ENCODE measurements at places on chromosomes 4 and X.

- peak; percentile 57 for DNase-seq
Measured at GRCh38 chrX:39736216-39737211, 361.2 kb downstream of the BCOR start.

GRCh38 chr4:133594390-133595207 is 445.5 kb downstream of the PCDH10 start:
- no peak for DNase-seq

GRCh38 chrX:55996649-55997048 is 235.5 kb upstream of the KLF8 start:
- no peak for DNase-seq

DNA sequence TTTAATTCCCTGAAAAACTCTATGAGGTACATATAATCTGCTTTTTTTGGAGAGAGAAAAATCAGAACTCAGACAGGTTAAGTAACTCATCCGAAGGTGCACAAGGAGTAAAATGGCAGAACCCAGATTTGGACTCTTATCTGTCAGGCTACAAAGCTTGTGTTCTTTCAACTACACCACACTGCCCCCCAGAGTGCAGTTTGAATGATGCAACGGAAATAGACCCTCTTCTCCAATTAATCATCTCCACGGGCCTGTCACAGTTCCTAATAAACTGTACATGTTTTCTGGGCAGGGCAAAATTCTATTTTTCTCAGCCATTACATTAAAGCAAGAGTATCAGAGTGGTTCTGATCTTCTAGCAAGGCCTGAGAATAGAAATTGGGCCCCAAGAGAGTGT is 35.3 kb upstream of the DCX start:
- DNase-seq: no peak

DNA sequence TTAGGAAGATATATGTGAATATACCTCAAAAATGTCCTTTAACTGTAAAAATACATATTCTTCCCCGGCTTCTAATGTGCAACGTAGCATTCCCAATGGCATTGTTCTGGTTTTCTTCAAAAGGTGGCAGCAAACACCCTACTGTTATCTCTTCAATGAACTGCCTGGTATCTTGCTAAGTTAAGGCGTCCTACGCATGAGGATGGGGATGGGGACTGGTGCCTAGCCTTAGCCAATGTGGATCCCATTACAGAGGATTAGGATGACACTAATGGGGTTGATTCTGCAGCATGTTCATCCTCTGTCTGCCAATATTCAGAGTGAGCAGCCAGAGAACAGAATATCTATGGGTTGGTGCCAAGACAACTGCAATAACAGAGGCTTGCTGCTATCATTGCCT is 334.9 kb upstream of the ADGRL3 start:
- DNase-seq: no peak

DNA sequence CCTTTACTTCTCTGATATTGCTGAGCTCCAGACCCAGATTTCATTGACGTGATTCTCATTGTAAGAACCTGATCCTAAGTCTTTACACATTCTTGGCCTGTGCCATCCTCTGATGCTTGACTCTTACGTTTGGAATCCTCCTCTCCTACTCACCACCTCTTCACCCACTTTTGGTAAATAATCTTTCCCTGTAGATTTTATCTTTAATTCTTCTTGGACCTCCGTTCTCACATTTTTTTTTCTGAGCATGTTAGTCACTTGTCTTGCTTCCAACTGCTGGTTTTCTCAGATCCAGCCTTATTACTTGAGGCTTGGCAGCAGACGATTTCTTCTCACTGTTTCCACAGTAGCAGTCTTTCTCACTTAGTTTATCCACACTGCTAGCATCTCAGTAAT is 12.4 kb upstream of the SH3RF1 start:
- DNase-seq: peak; percentile 90

DNA sequence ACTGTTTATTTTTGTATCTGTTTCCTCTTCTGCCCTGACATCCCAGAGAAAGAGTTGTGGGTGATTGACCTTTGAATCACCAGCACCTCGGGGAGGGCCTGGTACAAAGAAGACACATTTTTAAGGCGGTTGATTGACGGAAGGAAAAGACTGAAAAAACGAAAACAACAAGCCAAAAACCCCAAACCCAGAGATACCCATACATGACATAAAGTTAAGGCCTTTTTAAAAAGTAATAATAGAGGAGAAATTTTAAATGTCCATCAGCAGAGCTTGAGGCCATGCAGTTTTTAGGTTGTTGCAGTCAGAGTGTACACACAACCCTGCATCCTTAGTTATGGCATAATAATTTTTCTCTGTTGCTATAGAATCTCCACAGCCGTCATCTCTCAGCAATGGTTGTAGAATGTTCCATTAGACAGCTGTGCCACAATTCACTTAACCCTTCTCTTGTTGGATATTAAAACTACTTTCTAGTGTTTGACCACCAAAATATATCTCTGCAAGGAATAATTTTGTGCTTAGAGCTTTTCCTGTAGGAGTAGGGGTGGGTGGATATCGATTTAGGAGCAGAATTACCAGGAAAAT is 110.2 kb downstream of the GNL3L start:
- no peak for DNase-seq

GRCh38 chr4:179768996-179769395 is 2326.8 kb upstream of the AGA start:
- DNase-seq: no peak

DNA sequence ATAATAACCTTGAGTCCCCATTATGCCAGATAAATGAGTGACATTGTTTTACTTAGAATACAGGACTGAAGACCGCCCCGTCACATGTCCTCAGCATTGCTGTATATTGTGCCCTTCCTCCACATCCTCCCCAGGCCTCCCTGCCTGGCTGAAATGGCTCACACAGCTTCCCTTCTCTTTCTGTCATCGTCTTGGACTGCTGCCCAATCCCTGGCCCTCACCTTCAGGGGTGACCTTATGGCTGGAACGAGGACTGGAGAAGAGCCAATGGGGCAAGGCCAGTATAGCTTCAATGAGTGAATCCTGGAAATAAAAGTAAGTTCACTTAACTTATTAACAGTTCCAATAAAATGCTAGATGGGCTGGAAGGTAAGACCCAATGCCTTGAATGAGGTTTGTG is 2.7 kb downstream of the KCNE5 start:
- DNase-seq: no peak

- no peak for DNase-seq
Measured at GRCh38 chr4:86977621-86978184, 42.9 kb downstream of the AFF1 start.

GRCh38 chrX:13463608-13464007 is 105.8 kb upstream of the EGFL6 start:
- DNase-seq: peak; percentile 59

DNA sequence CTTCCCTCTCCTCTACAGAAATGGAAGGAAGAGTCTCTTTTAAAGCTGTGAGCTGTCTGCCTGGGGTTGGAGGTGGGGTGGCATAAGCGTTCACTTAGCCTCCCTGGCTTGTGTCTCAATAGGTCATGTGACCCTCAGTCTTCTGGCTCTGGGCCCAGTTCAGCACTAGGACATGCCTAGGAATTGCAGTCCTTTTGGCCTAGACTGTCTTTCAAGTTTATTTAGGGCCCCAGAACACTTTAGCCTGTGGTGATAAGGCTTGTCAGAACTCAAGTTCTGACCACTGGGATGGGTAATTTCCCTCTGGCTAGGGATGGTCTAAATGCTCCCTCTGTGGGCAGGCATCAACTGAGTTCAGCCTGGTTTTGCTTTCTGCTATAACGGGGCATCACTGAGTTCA is 34.3 kb upstream of the ARMCX4 start:
- DNase-seq: no peak

- no peak for DNase-seq
Measured at GRCh38 chrX:53280331-53281320, 758 bp downstream of the IQSEC2 start.

GRCh38 chrX:131544218-131544617 is 344 bp downstream of the OR13H1 start:
- no peak for DNase-seq

DNA sequence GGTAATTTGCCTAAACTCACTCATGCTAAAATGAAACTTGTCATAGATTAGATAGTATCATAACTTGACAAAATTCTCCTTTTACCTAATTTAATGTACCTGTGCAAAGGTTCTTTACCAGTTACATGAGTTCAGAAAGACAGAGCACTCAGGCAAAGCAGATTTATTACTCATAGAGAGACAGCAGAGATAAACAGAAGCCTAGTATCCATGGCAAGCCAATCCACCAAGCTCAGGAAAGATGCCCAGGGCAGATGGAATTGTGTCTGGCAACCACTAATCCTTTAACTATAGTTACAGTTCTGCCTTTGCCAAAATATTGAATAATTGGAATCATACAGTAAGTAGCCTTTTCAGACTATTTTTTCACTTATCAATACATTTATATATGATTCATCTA is 826.2 kb downstream of the TECRL start:
- DNase-seq: no peak

- DNase-seq: no peak
Measured at GRCh38 chr4:93657527-93657926, 171.0 kb upstream of the ATOH1 start.

DNA sequence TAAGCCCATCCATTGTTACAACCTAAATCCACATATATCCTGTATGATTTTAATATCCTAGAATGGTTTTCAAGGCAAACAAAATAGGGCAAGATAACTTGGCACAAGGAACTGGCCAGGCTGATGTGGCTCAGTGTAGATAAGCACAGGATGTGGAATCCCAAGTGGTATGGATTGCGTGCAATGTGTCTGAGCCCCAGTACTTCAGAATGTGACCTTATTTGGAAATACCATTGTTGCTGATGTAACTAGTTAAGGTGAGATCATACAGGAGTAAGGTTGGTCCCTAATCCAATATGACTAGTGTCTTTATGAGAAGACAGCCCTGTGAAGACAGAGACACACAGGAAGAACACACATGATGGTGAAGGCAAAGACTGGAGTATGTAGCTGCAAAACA is 72.4 kb downstream of the IL21 start:
- DNase-seq: no peak

DNA sequence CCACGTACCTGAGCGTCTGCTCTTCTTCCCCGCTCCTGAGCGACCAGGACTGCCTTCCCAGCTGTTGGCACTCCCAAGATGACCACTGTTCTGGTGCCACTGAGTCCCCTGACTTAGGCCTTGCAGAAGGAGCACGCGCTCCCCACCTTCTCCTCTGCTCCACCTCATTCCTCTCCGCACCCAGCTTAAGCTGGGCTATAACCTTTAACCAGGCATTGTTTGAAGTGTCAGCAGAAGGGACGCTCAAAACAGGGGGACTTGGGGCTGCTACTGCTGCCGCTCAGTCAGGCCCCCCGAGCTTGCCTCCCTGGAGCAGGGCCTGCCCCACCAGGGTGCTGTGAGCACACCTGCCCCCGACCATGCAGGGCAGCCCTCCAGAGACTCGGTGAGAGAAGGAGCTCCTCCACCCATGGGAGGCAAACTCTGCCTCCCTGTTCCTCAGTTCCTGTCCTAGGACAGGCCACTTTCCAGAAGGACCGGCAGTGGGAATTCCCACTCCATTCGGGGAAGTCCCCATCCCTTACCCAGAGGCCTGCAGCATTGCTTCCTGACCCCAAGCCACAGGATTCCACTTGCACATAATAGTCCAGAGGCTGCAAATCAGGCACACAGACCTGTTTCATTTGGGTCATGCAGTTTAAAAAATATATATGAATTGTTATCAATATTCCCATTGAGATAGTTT is 99.7 kb upstream of the ENPP6 start:
- no peak for DNase-seq

DNA sequence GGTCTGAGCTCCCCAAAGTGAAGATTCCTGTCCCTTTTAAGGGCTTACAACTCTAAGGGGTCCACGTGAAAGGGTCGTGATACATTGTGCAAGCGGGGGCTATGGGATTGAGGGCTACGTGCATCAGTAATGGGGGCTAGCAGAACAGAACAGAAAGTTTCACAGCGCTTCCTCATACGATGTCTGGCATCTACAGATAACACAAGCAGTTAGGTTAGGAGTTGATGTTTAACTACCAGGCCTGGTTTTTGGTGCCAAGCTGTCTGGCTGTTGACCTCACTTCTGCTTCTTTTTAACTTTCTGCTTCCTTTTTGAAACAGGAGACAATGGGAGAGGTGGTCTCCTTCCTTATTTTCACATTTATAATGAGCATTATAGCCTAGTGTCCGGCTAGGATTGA is 368.6 kb upstream of the CXorf51A start:
- DNase-seq: no peak

GRCh38 chrX:44157283-44157682 is 184.1 kb upstream of the NDP start:
- DNase-seq: no peak

- no peak for DNase-seq
Measured at GRCh38 chr4:121741751-121742150, 23.2 kb downstream of the SMIM43 start.

DNA sequence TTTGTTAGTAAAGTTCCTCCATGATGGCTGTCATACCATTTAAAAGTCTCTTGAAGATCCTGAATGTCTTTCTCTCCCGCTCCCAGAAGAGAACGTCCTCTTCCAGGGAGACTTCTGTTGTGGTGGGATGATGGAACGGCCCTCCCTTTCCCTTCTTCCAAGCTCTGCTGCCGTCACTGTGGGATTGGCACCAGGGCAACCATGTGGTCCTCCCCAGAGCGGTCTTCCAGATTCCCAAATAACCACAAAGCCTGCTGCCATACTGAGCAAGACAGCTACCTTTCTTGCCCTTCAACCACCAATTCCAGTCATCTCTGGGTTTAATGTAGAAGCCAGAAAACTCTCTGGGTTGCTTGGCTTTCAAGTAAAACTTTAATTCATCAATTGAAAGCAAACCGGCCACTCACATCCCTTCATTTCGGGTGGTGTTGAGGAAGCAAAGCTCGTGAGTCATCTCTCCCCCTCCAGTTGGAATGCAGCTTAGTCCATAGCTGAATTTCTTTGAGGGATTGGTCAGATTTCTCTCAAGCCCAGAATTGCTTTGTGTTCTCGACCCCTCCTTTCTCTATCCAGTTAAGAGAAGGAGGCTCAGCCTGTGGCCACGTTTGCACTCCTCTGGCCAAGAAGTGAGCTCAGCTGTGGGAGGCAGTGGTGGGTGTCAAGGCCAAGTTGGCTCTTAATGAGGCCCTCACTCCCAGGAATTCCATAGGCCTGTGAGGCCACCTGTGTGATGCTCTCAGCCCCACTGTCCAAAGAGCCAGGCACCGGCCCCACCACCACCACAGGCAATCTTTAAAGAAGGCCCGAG is 36.9 kb downstream of the FHDC1 start:
- DNase-seq: peak; percentile 94

DNA sequence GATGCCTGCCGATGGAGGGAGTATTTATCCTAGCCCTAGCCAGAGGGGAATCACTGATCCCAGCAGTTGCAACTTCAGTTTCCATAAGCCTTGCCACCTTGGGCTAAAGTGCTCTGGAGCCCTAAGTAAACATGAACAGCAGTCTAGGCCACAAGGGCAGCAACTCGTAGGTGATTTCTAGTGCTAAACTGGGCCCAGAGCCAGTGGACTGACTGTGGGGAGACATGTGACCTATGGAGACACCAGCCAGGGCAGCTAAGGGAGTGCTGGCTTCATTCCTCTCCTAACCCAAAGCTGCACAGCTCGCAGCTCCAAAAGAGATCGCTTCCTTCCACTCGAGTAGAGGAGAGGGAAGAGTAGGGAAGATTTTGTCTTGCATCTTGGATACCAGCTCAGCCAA is 120.8 kb upstream of the MAGEA10 start:
- no peak for DNase-seq
